ENCODE measurements at places on chromosomes 1 and 21.
A peak's percentile ranks its signal among the peaks of the same experiment; 100 is the strongest.

- no peak for DNase-seq
These were observed 825 bp downstream of the FABP3 start for GRCh38 chr1:31372051-31372450.

GRCh38 chr1:219405531-219406331, 207.2 kb downstream of the ZC3H11B start:
- no peak for DNase-seq

GRCh38 chr1:84611796-84612195, 37.6 kb upstream of the CTBS start:
- DNase-seq, result no peak

GRCh38 chr1:5632224-5632623, 360.0 kb downstream of the NPHP4 start:
- DNase-seq, result no peak

GRCh38 chr1:2650967-2651645, 18.3 kb upstream of the MMEL1 start:
- DNase-seq, result no peak

DNA sequence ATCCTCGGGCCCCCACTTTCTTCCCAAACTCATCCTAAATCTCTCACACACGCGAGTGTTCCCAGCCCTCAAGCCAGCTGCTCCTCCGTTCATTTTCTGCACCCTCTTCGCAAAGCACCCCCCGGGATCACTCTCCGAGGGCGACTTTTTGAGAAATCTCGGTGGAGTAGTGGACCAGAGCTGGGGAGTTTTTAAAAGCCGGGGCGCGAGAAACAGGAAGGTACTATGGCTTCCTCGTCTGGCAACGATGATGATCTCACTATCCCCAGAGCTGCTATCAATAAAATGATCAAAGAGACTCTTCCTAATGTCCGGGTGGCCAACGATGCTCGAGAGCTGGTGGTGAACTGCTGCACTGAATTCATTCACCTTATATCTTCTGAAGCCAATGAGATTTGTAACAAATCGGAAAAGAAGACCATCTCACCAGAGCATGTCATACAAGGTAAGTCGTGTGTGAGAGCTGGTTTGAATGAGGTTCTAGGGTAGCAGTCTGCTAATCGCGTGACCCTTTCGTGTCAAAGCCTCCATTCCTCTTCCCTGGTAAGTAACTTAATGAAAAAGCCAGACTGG, 800 bp downstream of the DR1 start:
- peak; percentile 3 for DNase-seq

- no peak for DNase-seq
These were observed at the start of gene KRTAP12-2 for GRCh38 chr21:44666401-44667320. TSS of gene KRTAP12-2 (minus strand) at chr21:44666927. CDS start at chr21:44666886, 41 bp downstream.

GRCh38 chr1:43204394-43204793, 32.3 kb downstream of the CFAP57 start:
- no peak for DNase-seq

DNA sequence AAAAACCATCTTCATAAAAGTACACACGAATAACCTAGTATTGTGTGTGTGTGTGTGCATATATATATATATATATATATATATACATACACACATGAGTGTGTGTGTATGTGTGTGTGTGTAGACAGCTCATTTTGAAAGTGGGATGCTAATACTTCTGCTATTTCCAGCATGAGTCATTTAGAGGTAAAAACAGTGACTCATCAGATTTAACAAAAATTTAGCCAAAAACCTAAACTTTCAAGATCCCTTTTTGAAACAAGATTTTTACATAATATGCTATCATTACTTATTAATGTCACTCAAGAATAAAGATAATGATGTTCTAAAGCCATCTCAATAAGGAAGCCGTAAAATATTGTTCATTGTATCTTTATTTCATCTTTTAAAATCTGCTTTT, 35.6 kb upstream of the ADGRL4 start:
- DNase-seq, result peak; percentile 2

DNA sequence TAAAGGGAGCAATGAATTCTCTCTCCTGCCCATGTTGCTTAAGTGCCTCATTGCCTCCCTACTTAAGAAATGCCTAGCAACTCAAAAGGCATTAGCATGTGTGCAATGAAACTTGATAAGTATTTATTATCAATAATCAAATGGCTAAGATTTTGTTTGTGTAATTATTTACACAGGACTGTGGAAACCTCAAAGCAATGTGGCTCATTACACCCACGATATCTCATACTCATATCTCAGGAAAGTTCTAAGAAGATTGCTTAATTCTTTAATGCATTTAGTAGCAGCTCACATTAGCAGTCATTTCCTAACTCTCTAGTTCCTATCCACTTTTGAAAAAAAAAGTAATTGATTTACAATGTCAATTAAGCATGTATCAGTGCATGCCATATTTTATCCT, 253.3 kb downstream of the DUSP10 start:
- no peak for DNase-seq

DNA sequence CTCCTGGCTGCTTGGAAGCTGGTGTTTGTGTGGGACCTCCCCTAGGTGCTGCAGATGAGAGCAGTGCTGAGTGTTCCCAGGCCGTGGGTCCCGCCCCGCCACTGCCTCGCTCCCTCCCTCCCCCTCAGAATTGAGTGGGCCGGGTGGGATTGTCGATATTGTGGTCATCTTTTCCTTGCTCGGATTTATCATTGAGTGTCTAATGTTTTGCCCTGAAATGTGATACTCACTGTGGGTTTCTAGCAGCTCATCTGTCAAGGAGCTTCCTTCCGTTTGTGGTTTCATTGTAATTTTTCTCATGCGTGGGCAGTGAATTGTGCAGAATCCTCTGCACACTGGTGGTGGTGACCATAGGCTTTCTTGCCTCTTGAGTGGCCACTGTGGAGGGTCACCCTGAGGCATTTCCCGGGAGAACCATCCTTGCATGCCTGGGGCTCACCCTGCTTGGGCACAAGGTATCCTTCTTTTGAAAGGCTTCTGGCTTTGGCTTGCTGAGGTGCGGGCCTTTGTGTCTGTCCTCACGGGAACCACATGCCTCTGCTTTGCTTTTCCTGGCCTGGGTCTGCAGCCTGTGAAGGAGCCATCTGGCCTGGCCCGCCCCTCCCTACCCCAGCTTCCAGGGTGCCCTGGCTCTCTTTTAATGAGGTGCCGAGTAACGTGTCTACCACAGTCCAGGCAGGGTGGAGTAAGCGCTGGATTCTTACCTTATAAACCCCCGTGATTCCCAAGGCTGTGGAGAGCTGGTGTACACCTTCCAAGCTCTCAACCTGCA, 25.6 kb downstream of the SLX9 start:
- no peak for DNase-seq

DNA sequence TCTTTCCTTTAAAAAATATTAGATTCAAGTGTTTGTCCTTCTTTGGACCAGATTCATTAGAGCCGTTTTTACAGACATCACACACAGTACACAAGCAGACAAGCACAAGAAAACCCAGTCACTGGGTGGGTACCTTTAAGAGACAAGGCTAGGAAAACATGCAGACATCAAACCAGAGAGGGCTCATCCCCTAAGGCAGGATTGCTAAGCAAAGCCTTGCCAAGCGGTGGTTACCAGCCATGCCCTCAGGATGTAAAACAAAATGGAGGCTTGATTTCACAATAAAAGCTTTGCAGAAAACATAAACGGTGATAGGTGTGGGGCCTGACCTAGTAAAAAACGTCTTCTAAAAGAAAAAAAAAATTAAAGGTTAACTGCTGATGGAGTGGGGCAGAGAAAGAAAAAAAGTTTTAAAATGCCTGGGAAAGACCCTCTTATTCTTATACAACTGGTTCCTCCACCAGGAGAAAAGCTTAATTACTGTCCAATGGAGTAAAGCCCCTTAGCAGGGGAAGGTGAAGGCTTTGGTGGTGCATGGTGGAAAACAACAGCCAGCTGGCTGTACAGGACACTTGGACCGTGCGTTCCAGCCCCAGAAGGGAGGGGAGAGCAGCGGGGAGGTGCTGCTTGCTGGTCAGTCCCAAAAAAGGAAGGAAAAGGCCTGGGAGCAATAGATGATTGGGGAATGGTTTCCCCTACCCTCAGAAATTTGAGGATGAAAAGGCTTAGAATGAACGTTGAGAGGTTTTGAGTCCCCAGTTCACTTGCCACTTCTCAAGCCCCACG, 30.4 kb upstream of the FMO1 start:
- no peak for DNase-seq

- no peak for DNase-seq
These were observed 4.1 kb upstream of the NBL1 start for GRCh38 chr1:19639999-19640362.

DNA sequence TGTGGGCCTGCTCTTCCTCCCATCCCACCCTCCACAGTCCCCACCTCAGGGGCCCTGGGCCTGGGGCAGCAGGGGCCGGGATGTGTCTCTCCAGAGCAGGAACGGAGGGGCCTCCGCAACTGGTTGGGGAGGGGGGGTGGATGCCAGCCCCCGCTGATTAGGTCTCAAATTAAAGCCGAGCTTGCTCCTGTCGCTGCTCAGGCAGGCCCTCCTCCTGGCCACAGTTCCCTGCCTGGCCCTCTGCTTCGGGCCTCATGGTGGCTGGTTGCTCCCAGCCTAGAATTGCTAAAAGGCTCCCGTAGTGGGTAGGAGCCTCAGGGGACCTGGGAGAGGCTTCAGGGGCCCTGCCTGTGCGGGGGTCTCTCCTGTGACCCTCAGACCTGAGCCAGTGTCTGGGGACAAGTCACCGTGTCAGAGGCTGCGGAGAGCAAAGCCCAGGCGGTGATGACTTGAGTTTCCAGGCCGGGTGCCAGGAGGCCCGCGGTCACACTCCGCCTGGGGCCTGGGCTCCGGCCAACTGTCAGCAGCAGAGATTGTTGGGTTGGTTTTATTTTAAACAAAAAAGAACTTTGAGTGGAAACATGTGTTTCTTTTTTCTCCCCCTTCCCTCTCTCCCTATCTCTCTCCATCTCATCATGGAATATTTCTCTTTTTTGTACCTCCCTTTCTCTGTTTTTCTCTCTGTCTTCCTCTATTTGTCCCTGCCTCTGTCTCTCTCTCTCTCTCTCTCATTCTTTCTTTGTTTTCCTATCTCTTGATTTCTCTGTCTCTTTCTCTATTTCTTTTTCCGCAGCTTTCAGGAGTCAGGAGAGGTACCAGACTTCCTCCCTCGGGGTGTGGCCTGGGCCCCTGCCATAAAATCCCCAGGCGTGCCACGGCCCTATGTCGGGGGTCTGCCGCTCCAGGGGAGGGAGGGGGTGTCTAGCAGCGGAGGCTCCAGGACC, 20.0 kb upstream of the EPHA2 start:
- DNase-seq, result no peak

- peak; percentile 73 for DNase-seq
These were observed 3.9 kb upstream of the DENND2D start for GRCh38 chr1:111204201-111204982.

GRCh38 chr1:1021920-1022259, 2.0 kb downstream of the AGRN start:
- no peak for DNase-seq

- DNase-seq, result no peak
These were observed 117.2 kb downstream of the PLPPR5 start for GRCh38 chr1:98887507-98887906.

- no peak for DNase-seq
These were observed 7.1 kb downstream of the TCP10L start for GRCh38 chr21:32578107-32578691.

DNA sequence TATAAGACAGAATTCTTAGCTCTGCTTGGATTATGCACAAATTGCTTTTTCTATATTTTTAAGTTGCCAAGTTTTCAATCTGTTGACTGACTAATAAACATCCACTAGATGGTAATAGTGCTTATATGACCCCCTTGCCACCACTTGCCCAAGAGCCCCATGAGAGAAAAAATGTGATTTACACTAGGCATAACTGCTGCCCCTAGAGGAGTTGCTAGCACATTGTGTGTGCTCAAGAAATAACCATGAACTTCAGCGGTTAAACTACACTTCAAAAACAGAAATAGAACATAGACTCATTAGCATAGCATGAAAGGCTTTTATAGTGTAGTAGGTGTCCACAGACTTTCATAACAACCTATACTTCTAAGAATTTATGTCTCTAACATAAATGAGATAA, 61.4 kb downstream of the BRINP3 start:
- no peak for DNase-seq

Measured in GDM1 (cell line).